GM18507 (cell line): ENCODE measurements at places on chromosomes 2 and 18.

- DNase-seq = no peak
These were observed 311.5 kb upstream of the MGAT5 start for GRCh38 chr2:133942398-133942797.

GRCh38 chr2:111066062-111066593 lies 54.6 kb upstream of the BCL2L11 start:
- no peak for DNase-seq

- DNase-seq = no peak
These were observed 37.9 kb downstream of the SLC38A11 start for GRCh38 chr2:164917296-164917903.

- DNase-seq = no peak
These were observed 416.6 kb upstream of the TRIB2 start for GRCh38 chr2:12300019-12300602.

DNA sequence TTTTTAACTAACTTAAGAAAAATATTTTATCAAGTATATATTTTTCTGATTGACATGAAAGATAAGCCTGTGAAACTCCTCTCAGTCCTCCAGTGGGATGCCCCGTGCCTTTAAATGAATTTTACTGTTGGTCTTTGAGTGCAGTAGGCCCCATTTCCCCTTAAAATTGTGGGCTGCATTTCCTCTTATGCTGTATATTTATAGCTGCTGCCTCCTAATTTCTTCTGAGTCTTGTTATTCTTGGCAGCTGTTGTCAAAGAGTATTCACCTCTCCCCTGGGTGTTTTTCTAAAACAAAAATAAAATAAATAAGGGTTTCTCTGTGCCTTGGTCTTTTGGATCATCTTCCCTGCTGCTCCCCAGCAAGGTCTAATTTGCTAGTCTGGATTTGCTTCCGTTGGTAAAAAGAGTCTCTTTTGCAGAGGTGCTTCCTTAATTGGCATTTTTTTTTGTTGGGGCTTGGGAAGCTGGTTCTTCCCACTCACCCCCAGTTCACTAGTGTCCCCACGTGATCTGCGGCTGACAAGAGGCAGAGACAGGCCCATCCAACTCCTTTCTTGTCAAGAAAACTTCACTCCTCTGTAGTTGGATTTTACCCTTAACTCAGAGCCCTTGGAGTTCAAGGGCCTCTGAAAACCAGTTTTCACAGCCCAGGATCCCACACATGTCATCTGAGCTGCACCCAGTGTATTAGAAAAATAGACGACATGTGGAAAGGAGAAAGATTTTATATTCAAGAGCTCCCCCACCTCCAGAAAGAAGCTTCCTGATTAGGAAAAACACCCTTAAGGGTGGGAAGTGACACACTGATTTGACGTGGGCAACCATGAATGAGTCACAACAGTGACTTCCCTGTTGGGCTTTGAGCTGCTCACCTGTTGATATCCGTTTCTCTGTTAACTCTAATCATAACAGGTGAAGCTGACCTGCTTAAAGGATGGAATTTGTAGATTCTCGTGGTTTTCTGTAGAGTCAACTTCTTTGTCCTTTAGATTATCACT lies 431.5 kb downstream of the DCDC2C start:
- no peak for DNase-seq
